Progenitor cell of endocrine pancreas (in vitro differentiated cells): ENCODE measurements at places on chromosomes 3 and 15. TPM values are rescaled to one million over a fixed set of nuclear protein-coding genes. Genes with fewer than 3 reads are reported as not detected.

GRCh38 chr3:172707030-172707429 is 3.8 kb downstream of the NCEH1 start:
- H3K4me3 ChIP-seq: no peak overlapping the region
- no peaks in the 10 kb centered on the region for H3K27me3 ChIP-seq
- no peak for DNase-seq
- H3K4me1 ChIP-seq: peaks cover 16% of the 10 kb centered on the region

- peak overlapping the region; percentile 73 for H3K4me3 ChIP-seq
- peaks cover 12% of the 10 kb centered on the region for H3K36me3 ChIP-seq
- peak; percentile 14 for DNase-seq
- H3K27ac ChIP-seq: peak overlapping the region; percentile 97
- H3K4me1 ChIP-seq: peaks cover 41% of the 10 kb centered on the region
These were observed 32.2 kb upstream of the ACP3 start for GRCh38 chr3:132284781-132285619.

DNA sequence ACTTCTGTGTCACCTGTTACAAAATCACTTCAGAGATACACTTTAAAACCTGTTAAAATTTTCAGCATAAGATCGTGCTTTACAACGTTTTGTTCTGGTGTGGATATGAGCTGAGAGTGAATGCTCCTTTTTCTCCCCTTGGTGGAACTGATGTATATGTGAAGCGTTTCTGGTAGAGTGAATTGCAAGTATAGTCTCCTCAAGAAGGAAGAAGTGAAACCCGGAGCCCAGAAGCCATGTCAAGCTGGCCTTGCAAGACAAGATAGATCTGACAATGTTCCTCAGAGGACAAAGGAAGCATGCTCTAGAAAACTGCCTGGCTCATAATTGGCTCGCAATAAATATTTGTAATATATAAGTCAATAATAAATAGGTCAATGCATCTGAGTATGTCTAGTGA is 23.6 kb downstream of the SERPINI2 start:
- H3K27me3 ChIP-seq: no peaks in the 10 kb centered on the region
- no peak overlapping the region for H3K4me3 ChIP-seq
- DNase-seq: no peak
- peaks cover 7% of the 10 kb centered on the region for H3K4me1 ChIP-seq
- H3K36me3 ChIP-seq: no peaks in the 10 kb centered on the region

DNA sequence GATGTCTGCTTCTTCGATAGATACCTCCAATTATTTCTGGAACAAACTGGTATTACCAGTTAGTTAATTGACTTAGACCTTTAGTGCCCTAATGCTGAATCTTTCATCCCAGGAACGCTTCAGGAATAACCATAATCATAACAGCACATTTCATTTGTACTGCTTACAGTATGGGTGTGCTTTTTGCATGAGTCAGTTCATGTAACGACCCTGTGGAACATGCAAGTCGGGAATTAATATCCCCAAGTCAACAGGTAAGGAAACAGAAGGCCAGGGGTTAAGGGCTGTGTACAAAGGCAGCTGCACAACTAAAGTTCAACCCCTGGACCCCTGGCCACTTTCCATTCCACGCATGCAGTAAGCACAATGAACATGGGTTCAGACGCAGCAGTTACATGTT is 49.2 kb downstream of the ADCY5 start:
- H3K4me1 ChIP-seq: peaks cover 30% of the 10 kb centered on the region
- no peak overlapping the region for H3K27ac ChIP-seq
- no peak overlapping the region for H3K4me3 ChIP-seq
- no peak for DNase-seq
- no peaks in the 10 kb centered on the region for H3K27me3 ChIP-seq
- H3K36me3 ChIP-seq: peaks cover 3% of the 10 kb centered on the region

GRCh38 chr3:106167728-106168127 is 298.9 kb upstream of the CBLB start:
- no peaks in the 10 kb centered on the region for H3K4me1 ChIP-seq
- H3K4me3 ChIP-seq: no peak overlapping the region
- no peaks in the 10 kb centered on the region for H3K27me3 ChIP-seq
- no peaks in the 10 kb centered on the region for H3K36me3 ChIP-seq
- H3K27ac ChIP-seq: no peak overlapping the region

DNA sequence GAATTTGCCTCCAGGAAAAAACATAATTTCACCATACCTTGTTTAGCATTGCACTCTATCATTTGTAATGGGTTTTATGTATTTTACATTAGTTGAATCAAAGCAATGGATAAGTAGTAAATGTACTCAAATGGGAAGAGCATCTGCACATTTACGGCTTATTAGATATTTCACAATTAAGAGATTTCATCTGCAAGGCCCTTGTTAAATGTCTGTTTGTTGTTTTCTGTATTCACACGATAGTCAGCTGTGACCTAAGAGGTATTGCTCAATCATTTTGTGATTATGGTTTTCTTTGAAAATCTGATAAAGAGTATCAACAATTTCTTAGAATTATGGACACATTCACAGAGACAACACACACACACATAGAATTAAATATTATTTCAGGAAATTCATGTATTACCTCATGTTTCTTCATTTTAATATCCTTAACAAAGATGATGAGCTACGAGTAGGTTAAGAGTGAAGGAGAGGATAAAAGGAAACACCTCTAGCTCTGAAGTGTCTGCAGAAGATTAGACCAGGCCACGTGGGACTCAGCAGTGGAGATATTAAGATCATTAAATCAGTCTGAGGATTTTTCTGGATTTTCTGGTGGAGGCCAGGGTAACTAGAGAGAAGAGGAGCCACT is 121.9 kb upstream of the POU1F1 start:
- no peak overlapping the region for H3K27ac ChIP-seq
- H3K27me3 ChIP-seq: peaks cover 15% of the 10 kb centered on the region
- no peaks in the 10 kb centered on the region for H3K4me1 ChIP-seq
- DNase-seq: no peak
- H3K4me3 ChIP-seq: no peak overlapping the region

DNA sequence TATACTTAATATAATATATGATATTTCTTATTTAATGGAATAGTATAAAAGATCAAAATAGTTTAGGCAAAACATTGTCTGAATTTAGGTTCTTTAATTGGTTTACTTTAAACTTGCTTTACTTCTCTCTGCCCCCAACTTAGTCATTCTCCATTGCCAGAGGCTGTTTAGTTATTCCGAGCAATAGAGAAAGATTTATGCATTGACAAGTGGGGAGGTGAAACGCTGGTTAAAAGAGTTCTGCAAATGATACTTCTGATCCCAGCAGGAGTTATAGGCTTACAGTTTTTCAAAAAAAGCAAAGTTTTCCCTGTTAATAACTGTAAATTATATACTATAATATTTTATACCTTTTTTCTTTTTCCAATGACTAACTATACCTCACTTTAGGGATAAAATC is 145.4 kb downstream of the EPHA3 start:
- peaks cover 7% of the 10 kb centered on the region for H3K4me1 ChIP-seq
- H3K36me3 ChIP-seq: no peaks in the 10 kb centered on the region
- no peak for DNase-seq
- no peak overlapping the region for H3K27ac ChIP-seq

DNA sequence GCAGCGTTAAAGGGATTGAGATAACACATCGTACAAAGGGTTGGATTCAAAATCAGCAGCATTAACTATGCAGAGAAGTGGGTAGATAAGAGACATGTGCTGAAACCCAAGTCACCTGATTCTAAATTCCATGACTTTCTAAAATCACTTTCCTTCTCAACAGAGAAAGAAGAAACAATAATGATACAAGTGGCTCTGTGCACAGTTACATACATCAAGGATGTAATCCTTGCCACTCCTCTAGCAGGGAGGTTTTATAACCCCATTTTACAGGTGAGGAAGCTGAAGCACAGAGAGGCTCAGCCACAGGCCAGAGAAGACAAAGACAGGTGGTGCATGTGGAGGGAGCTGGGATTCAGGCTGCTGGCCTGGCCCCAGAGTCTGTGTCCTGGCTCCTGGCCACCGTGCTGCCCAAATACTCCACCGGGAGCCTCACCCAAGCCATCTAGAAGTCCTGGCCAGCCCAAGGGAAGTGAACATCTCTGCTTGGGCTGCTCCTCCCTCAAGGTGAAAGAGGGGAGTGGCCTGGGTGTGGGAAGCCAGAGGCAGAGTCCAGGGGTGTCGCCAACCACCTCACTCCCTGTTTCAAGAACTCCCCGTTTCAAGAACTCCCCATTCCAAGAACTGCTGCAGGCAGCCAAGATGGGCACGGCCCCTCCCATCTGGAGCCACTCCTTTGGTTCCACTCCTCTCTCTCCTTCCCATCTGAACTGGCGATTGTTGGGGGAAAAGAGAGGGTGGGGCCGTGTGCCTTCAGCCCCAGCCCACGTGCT is 147.1 kb downstream of the NUP210 start:
- peaks cover 16% of the 10 kb centered on the region for H3K27me3 ChIP-seq
- H3K36me3 ChIP-seq: no peaks in the 10 kb centered on the region
- H3K4me3 ChIP-seq: no peak overlapping the region
- DNase-seq: no peak
- H3K27ac ChIP-seq: no peak overlapping the region

DNA sequence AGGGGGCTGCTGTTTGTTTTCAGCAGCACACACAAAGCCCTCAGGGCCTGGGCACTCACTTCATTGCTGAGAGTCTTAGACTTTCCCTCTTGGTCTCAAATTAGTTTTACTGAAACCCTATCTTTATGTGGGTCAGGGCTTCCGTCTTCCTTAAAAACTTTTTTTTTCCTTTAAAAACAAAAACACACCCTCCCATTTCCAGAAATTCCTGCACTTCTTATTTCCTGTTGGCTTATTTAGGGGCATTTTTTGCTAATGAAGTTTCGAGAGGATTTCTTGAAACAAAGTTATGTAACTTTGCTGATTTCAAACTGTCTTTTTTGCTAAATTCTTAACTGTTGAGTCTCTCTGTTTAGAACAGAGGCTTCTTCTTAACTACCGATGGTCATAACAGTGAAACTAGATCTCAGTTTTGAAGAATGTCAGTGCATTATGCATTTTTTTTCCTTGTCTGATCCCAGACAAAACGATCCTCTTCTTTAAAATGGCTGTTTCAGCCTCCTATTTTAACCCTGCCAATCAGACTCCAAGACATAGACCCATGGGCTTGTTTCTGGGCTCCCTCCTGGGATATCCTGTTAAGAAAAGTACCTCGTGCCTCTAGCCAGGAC is 23.3 kb downstream of the ANAPC13 start:
- peaks cover 23% of the 10 kb centered on the region for H3K4me1 ChIP-seq
- DNase-seq: no peak
- peak overlapping the region; percentile 43 for H3K27ac ChIP-seq
- H3K36me3 ChIP-seq: no peaks in the 10 kb centered on the region
- peaks cover 3% of the 10 kb centered on the region for H3K27me3 ChIP-seq
- H3K4me3 ChIP-seq: no peak overlapping the region

- peaks cover 1% of the 10 kb centered on the region for H3K36me3 ChIP-seq
- H3K4me1 ChIP-seq: no peaks in the 10 kb centered on the region
- DNase-seq: no peak
- H3K4me3 ChIP-seq: no peak overlapping the region
- H3K27me3 ChIP-seq: no peaks in the 10 kb centered on the region
These were observed 16.5 kb downstream of the SLC51A start for GRCh38 chr3:196232882-196233251.

- no peaks in the 10 kb centered on the region for H3K27me3 ChIP-seq
- H3K27ac ChIP-seq: no peak overlapping the region
- no peak for DNase-seq
- H3K4me3 ChIP-seq: no peak overlapping the region
- peaks cover 3% of the 10 kb centered on the region for H3K4me1 ChIP-seq
- H3K36me3 ChIP-seq: no peaks in the 10 kb centered on the region
These were observed 13.0 kb upstream of the CADPS start for GRCh38 chr3:62888180-62888579.

DNA sequence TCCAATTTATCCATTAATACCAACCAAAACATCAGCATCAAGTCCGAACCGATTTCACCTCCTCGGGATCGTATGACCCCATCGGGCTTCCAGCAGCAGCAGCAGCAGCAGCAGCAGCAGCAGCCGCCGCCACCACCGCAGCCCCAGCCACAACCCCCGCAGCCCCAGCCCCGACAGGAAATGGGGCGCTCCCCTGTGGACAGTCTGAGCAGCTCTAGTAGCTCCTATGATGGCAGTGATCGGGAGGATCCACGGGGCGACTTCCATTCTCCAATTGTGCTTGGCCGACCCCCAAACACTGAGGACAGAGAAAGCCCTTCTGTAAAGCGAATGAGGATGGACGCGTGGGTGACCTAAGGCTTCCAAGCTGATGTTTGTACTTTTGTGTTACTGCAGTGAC is 20.8 kb downstream of the LYSMD4 start:
- no peak overlapping the region for H3K4me3 ChIP-seq
- no peaks in the 10 kb centered on the region for H3K4me1 ChIP-seq
- no peak for DNase-seq
- H3K36me3 ChIP-seq: peaks cover 13% of the 10 kb centered on the region
- no peak overlapping the region for H3K27ac ChIP-seq

DNA sequence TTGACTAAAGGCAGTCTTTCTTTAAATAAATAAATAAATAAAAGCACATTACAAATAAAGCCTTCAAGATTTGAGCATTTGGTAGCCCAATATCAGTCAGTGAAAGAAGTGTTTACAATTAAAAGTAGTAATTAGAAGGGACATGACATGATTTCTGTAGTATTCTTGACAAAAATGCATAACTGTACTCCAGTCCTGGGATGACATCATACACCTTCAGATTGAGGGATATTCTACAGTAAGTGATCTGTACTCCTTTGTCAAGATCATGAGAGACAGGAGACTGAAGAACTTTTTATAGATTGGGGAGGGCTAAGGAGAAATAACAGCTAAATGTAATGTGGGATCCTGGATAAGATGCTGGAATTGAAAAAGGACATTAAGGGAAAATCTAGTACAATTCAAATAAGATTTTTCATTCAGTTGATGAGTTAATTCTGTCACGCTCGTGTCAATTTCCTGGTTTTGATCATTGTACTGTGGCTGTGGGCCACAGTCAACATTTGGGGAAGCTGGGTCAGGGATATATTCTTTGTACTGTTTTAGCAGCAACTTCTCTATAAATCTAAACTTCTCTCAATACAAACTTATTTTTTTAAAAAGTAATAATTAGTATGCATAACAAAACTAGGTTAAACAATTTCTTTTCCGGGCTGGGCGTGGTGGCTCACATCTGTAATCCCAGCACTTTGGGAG is 314.8 kb downstream of the PTPRG start:
- no peak overlapping the region for H3K4me3 ChIP-seq
- no peaks in the 10 kb centered on the region for H3K36me3 ChIP-seq
- H3K27me3 ChIP-seq: no peaks in the 10 kb centered on the region
- no peak overlapping the region for H3K27ac ChIP-seq
- DNase-seq: no peak

DNA sequence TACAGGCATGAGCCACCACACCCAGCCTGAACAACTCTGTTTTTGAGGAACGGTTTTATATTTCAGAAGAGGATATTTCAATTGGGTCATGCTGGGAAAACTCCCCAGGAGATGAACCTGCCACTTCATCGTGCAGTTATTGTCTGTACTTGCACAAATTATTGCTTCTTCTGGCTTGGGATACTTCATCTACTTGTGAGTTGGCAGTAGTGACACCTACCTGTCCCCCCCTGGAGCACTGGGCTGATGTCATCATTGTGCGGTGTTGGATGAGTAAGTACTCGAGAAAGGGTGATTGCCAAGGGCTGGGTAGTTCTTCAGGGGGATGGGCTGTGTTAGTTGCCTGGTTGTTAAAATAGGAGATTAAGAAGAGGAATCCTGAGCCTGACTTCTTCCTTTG is 85.1 kb upstream of the SAMMSON start:
- H3K36me3 ChIP-seq: peaks cover 6% of the 10 kb centered on the region
- no peaks in the 10 kb centered on the region for H3K27me3 ChIP-seq
- no peaks in the 10 kb centered on the region for H3K4me1 ChIP-seq
- no peak overlapping the region for H3K4me3 ChIP-seq

- H3K4me3 ChIP-seq: no peak overlapping the region
- no peaks in the 10 kb centered on the region for H3K27me3 ChIP-seq
These were observed 20.5 kb downstream of the SLC35A5 start for GRCh38 chr3:112582244-112582874.

ZPLD1 gene
- total RNA-seq: not detected in 2 replicates

GNAT1 gene
- 0.12 and 0.91 TPM in 2 replicates for total RNA-seq

RHOV gene
- total RNA-seq: 4.4 and 5.1 TPM in 2 replicates

SLC22A13 gene
- 0.62 and 0.67 TPM in 2 replicates for total RNA-seq

ADGRG7 gene
- 1.3 and 1.4 TPM in 2 replicates for total RNA-seq

GOLGA8N gene
- total RNA-seq: 0.69 and 1.1 TPM in 2 replicates

AZI2 gene
- 57.1 and 64.3 TPM in 2 replicates for total RNA-seq

DOCK3 gene
- 10.0 and 10.6 TPM in 2 replicates for total RNA-seq
